ENCODE measurements at places on chromosomes 12 and 14.

- DNase-seq: no peak
Measured at GRCh38 chr14:51419685-51420084, 179.6 kb downstream of the TMX1 start.

DNA sequence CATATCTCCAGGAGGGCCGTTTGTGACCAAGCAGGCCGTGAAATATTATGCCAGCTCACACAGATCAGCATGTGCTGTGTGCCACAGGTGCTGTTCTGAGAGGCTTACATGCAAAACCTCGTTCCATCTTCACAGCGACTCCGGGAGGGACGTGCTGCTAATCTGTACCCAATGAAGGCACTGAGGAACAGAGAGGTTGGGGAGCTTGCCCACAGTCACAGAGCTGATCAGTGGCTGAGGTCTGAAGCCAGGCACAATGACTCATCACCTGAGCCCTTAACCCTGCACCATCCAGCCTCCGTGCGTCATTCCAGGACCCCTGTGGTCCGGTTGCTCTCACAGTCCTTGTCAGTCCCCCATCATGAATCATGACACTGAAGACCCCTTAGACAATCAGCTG lies 66.7 kb downstream of the SLC6A12 start:
- DNase-seq: no peak

- no peak for DNase-seq
Measured at GRCh38 chr12:121812921-121813896, 9.4 kb downstream of the SETD1B start.

DNA sequence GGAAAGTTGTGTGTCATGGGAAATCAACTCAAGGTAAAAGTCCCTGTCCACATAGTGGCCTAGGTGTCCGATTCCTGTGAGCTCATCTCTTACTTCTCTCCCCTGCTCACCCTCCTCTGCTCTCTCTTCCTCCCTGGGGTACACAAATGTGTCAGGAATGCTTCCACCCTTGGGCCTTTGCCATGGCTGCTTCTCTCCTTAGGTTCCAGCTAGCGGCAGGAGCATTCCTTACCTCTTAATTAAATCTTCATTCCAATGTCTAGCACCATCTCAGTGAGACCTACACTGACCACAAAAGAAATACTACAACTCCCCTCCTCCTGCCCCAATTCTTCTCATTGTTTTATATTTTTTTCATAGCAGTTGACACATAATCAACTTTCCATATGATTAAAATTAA lies 298.6 kb downstream of the PDZRN4 start:
- DNase-seq: peak; percentile 58

Measured in endodermal cell (in vitro differentiated cells).